ENCODE measurements at places on chromosomes 6 and 20.

GRCh38 chr6:119385994-119386393 is 36.4 kb upstream of the MAN1A1 start:
- DNase-seq: no peak

GRCh38 chr6:29200767-29201662 is 30.3 kb downstream of the OR2J2 start:
- DNase-seq: no peak

DNA sequence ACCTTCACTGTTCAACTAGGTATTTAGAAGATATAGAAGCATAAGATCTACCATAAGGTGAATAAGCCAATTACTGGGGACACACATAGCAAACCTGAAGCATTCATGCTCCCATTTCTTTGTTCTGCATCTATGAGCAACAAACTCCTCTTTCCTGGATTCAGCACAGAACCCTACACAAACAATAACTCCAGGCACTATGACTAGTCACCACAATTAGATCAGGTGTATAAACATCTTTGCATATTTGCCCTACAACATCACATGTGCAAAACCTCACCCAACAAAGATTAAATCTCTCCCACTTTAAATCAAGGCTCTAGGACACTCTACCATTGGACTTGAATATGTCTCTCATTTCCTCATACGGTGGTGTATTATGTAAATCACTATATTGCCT is 652.3 kb downstream of the EPHA7 start:
- DNase-seq: no peak

- DNase-seq: no peak
Observed at GRCh38 chr6:18121580-18122127, 823 bp downstream of the NHLRC1 start.

DNA sequence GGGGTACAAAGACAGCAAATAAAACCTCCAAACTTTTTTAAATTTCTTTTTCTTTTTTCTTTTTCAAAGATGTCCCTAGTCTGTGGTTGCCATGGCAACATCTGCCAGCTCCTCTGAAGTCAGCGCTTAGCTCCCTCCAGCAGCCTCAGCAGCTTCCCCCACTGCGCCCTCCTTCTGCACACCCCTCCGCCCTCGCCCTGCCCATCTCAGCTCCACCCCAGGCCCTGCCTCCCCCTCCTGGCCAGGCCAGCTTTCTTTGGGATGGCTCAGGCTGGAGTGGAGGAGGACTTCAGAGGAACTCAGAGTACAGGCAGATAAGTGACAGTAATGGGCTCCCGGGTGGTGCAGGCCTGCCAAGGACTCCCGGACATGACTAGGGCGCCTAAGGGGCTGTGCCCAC is 104.6 kb downstream of the LRFN2 start:
- no peak for DNase-seq

DNA sequence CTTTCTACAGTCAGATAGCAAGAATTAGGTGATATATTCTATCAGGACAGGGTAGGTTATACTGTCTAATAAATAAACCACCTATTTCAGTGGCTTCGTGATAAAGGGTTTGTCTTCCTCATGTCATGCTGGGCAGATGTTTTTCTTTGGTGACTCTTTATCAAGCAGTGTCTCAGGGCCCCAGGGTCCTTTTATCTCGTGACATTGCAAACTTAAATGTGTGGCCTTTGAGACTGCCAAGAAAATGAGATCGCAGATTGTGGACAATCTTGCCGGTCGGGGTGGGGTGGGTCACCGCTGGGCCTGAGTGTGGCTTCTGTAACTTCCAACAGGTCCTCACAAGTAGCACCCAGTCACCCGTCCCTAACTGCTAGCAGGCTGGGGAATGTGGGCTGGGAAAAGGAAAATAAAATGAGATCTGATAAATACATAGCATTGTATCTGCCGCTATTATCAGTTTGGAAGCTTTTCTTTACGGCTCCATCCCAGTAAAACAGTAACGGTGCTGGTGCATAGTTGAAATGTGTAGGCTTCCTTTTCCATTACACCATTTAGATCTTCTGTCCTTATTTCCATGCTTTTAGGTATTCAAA is 50.5 kb upstream of the BMP6 start:
- no peak for DNase-seq

DNA sequence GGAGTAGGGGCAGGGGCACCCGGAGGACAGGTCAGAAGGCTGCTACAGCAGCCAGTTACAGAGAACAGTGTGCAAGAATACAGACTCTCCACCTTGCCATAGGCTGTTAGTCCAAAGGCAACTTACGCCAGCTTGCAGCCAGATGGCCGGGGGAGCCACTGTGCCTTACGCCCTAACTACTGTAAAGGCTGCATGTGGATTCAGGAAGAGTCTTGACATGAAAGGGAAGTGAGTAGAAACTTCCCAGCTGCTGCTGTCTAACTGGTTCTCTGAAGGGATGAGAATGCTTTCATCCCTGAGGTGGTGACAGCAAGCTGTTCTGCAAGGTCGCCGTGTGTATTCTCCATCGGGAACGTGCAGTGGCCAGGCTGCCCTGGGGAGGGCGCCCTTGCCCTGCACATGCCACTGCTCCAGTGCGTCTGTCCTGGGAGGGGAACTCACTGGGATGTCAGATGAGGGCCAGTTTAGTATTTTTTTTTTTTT is 46.1 kb downstream of the LYRM4 start:
- peak; percentile 19 for DNase-seq
